ENCODE measurements at places on chromosomes 13 and 19. TPM values are rescaled to one million over a fixed set of nuclear protein-coding genes. Genes with fewer than 3 reads are reported as not detected.
A peak's percentile ranks its signal among the peaks of the same experiment; 100 is the strongest.

DNA sequence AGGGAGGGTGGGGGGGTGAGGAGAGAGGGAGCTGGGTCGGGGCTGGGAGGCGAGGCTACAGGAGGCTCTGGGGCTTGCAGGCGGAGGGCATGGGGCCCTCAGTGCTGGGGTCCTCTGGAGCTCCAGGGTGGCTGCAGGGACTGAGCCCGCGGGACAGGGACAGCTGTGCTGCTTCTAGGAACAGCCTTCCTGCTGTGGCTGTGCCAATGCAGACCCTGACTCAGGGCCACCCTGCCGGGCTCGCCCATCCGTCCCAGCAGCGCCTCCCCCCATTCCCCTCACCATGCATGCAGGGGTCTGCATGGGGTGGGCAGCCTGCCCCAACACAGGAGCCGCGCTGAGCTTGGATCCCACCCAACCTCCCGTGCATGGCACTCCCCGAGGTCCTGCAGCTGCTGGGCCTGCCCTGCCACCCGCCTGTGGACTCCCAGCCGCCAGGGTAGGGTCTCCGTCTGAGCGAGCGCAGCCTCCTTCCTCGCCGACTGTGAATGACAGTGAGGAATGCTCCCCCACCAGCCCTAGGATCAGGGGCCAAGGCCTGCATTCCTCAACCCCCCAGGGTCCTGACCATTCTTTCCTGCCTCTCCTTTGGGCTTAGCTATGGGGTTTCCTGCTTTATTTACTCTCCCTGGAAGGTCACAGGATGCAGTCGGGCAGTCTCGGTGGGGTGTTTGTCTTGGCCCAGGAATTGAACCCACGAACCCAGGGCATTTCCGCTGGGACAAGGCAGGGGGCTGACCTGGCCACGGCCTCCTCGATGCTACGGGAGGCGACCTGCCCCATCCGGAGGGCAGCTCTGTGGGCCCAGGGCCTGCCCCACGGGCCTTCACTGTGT, 23.4 kb downstream of the CEBPG start:
- no peak for DNase-seq

GRCh38 chr19:33905937-33906577, 109.4 kb downstream of the KCTD15 start:
- no peak for DNase-seq

- no peak for DNase-seq
Observed at GRCh38 chr13:97438856-97439595, 5.1 kb downstream of the RAP2A start.

- peak; percentile 64 for DNase-seq
Observed at GRCh38 chr19:13160557-13160956, 10.3 kb downstream of the IER2 start.

The APOC4 gene
- total RNA-seq: not detected

- no peak for DNase-seq
Observed at GRCh38 chr13:98462946-98463345, 114.0 kb downstream of the STK24 start.

DNA sequence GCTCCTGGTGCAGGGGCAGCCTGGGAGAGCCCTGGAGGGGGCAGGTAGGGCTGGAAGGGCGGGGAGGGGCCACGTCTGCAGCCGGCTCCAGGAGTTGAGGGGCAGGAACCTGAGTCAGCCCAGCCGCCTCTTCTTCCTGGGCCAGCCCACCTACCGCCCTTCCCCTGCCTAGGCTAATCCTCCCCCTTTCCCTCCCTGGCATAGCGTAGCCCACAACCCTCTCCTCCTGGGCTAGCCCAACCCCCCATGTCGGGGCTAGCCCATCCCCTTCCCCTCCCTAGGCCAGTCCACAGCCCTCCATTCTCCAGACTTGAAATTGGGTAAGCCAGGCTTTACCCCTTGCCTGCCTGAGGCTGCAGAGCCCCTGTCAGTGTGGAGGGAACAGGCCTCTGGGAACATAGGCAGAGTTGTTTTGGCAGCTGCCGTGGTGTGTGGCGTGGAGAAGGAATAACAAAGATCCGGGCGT, 20.6 kb upstream of the WDR18 start:
- no peak for DNase-seq

- DNase-seq: no peak
Observed at GRCh38 chr19:49997709-49998108, 27.5 kb downstream of the VRK3 start.

The NCCRP1 gene
- total RNA-seq: not detected

The KLK12 gene
- not detected for total RNA-seq

DNA sequence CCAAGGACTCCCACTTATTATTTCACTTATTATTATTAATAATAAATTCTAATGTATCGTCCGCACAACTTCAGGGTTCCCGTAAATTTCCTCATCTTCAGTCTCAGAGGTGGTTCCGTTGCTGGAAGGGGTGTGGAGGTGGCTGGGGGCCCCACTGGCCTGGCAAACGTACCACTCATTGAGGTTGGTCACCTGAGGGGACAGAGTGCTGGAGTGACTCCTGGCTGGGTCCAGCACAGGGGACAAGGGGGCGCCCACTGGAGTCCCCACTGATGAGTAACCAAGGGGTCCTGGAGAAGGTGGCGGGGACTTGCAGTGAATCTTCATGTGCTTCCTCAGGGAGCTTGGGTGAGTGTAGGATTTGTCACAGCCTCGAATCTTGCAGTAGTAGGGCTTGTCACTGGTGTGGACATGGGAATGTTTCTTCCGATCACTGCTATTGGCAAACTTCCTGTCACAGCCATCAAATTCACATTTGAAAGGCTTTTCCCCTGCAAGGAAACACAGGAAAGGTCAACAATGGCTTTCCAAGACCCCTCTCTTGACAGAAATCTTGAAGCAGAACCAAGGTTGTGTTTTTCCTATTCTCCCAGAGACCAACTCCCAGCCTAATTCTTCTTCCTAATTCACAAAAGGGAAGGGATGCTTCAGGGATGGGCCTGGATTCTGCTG, 6.1 kb downstream of the ZIC5 start:
- no peak for DNase-seq

- no peak for DNase-seq
Observed at GRCh38 chr19:45428384-45429231, 4.9 kb upstream of the ERCC1 start.

The PTPRH gene
- total RNA-seq: 0.81 TPM

DNA sequence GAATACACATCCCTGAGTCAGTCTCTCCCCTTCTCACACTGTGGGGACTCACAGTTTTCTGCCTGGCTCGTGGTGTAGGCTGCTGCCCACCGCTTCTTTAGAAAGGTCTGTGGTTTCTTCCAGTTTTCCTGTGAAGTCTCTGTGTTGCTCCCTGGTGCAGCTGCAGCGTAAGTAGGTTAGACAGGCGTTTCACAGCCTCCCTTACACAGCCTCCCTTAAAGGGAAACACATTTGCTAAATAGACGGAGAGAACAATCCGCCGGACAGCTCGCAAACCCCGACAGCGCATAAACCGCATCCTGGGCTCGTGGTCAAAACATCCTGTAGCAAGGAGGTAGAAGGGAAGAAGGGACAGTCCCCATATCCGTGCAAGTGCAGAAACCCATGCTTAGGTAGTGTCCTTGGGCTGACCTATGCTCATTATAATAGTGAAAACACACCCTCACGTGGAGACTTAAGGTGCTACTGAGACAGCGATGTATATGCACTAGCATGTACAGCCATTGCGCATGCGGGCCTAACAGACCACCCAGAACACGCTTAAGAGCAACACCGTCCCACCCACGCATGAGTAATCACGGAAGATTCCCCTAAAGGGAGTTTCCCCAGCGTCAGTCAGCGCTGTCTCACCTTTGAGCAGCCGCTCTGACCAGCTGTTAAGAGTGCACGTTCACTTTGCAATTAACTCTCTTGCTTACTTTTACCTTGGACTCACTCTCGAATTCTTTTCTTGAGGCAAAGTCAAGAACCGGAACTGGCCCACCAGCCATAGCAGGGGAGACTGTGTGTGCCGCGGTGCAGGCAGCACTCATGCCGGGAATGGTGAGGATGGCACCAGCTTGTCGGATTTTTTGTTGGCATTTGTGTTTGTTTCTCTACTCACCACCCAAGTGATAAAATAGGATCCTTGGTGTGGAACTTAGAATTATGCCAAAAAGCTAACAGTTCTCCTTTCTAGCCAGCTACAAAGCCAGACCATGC, 16.6 kb downstream of the SIGLEC8 start:
- DNase-seq: no peak

Data from HFFc6 (cell line).